ENCODE measurements at places on chromosomes 13 and 19. TPM values are rescaled to one million over a fixed set of nuclear protein-coding genes. Genes with fewer than 3 reads are reported as not detected.

SERPINE3 gene
- not detected for total RNA-seq

PRTN3 gene
- not detected for total RNA-seq

PCDH9 gene
- total RNA-seq, result 2.1 TPM

SIGLEC7 gene
- not detected for total RNA-seq

MISP gene
- total RNA-seq, result 90.5 TPM

SCEL gene
- 5.2 TPM for total RNA-seq

B3GNT8 gene
- 0.19 TPM for total RNA-seq

FCER2 gene
- total RNA-seq, result not detected

NKG7 gene
- total RNA-seq, result not detected

EFNB2 gene
- total RNA-seq, result 16.9 TPM

FREM2 gene
- total RNA-seq, result 25.4 TPM

GRK1 gene
- total RNA-seq, result not detected

RGL3 gene
- 83.1 TPM for total RNA-seq

MIDN gene
- total RNA-seq, result 72.4 TPM

PRX gene
- total RNA-seq, result 1.8 TPM

GPR12 gene
- not detected for total RNA-seq

CYP4F8 gene
- not detected for total RNA-seq

LRFN3 gene
- total RNA-seq, result 15.2 TPM

FAM216B gene
- total RNA-seq, result not detected

TLE2 gene
- 9.3 TPM for total RNA-seq

GJB2 gene
- 4.6 TPM for total RNA-seq

SLC5A5 gene
- not detected for total RNA-seq

TMEM255B gene
- total RNA-seq, result not detected

R3HDM4 gene
- total RNA-seq, result 55.5 TPM

HIPK4 gene
- total RNA-seq, result 0.14 TPM

S1PR5 gene
- total RNA-seq, result not detected

CGB8 gene
- total RNA-seq, result 0.54 TPM

OR7C1 gene
- not detected for total RNA-seq

FUT3 gene
- total RNA-seq, result 15.6 TPM

OR1I1 gene
- not detected for total RNA-seq

All from Calu3 (cell line).